ENCODE measurements at places on chromosomes 6 and 20.

DNA sequence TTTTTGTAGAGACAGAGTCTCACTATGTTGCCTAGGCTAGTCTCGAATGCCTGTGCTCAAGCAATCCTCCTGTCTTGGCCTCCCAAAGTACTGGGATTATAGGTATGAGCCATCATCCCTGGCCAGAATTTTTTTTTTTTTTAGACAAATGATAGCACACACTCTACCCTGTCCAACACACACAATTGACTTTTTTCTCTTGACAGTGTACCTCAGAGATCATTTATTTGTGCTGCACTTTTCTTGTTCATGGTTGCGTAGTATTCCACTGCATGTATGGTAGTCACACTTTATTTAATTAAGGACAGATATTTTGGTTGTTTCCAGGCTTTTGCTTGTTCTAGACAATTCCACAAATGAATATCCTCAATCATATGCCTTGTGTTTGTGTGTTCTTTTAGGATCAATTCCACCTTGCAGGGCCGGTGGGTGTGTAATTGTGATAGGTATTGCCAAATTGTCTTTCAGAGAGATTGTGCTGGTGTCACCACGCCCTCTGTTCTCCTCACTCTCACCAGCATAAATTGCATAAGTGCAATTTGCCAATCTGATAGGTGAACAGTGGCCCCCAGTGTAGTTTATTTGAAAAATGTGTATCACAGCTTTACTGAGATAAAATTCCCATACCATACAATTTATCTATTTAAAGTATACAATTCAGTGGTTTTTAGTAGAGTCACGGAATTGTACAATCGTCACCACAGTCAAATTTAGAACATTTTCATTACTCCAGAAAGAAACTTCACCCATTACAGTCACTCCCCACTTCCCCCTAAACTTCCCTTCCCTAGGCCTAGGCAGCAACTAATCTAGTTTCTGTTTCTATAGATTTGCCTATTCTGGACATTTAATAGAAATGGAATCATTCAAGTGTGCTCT is 20.1 kb downstream of the SRC start:
- DNase-seq, result no peak

GRCh38 chr6:163412801-163413344 is 1.6 kb upstream of the QKI start:
- DNase-seq, result no peak

DNA sequence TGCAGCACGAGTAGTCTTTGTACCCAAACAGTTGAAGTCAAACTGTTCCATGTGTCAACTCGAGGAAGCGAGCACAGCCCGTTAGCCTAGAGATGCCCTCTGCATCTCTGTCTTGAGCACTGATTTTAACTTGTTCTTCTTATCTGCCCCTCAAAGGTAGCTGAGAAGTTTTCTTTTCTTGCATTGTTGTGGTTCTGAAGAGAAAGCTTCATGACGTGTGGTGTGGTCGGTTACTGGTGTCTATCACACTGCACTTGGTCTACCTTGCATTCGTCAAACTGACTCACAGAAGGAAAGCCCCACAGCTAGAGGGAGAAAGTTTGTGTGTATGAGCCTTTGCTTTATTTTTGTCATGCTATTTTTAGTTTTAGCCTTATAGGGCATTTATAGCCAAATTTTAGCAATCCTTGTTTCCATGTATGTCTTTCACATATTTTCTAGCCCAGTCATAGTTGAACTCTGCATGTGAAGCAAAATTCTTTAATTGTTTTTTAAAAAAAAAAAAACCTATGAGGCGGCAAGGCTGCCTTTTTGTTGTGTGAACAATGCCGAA is 115.1 kb downstream of the JAG1 start:
- DNase-seq, result no peak

DNA sequence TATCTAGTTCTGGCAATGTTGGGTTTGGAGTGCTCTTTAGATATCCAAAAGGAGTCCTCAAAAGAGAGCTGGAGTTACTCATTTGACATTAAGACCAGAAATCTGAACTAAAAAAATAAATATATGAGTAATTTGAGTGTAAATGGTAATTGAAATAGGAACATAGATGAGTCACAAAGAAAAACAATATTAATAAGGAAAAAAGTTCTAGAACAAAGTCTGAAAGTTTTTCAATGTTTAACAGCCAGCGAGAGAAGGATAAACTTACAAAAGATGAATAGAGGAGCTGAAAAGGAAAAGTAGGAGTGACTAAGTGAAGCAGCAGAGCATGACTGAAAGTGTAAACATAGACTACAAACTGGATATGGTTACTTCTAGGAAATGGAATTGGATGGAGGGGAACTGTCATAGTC is 46.8 kb downstream of the EPM2A start:
- no peak for DNase-seq

- no peak for DNase-seq
Measured at GRCh38 chr6:122736616-122737015, 42.9 kb upstream of the FABP7 start.

- no peak for DNase-seq
Measured at GRCh38 chr6:49635480-49635879, 1.2 kb downstream of the RHAG start.

GRCh38 chr6:166907373-166907841 is 48.9 kb downstream of the RNASET2 start:
- no peak for DNase-seq

DNA sequence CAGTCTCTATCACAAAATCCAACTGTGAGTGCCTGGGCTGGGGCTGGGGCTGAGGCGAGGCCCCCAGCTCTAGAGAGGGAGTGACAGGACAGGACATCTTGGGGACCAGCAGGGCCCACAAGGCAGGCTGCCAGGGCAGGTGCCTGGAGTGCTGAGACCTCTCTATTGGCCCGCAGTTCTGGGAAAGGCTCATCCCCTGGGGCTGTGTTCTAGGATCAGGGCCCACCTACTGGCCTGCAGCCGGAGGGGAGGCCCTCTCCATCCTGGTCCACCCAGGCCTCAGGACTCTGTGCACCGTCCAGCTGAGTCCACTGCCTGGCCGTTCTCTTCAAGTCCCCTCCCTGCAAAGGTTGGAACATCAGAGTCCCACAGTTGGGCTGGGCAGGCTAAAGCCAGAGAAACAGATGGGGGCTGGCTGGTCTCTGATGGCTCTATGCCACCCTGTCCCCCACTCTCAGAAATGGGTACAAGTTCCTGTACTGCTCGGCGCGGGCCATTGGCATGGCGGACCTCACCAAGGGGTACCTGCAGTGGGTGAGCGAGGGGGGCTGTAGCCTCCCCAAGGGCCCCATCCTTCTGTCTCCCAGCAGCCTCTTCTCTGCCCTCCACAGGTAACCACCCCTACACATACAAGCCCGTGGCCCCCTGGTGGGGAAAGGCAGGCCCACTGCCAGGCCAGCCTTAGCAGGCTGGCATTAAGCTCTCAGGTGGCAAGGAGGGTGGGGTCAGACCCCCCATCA is 9.0 kb downstream of the EMILIN3 start:
- no peak for DNase-seq

DNA sequence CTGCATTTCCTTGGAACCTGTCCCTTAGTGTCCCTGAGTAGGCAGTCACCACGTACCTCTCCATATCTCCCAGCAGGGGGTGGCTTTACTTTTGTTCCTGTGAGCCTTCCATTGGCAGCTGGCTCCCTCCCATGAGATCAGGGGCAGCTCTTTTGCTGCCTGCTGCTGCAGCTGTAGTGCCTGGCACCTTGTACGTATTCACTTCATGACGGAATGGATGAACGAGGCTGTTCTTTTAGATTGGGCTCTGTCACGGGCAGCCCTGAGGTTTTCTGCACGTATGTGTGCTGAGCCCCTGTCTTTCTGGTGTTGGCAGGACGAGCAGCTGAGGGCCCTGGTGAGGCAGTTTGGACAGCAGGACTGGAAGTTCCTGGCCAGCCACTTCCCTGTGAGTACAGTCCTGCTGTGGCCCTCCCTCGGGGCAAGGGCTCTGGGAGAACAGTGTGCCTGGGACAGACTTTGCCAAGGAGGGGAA is 14.6 kb downstream of the MYBL2 start:
- DNase-seq, result no peak

- DNase-seq, result no peak
Measured at GRCh38 chr6:815348-815738, 122.4 kb upstream of the EXOC2 start.

DNA sequence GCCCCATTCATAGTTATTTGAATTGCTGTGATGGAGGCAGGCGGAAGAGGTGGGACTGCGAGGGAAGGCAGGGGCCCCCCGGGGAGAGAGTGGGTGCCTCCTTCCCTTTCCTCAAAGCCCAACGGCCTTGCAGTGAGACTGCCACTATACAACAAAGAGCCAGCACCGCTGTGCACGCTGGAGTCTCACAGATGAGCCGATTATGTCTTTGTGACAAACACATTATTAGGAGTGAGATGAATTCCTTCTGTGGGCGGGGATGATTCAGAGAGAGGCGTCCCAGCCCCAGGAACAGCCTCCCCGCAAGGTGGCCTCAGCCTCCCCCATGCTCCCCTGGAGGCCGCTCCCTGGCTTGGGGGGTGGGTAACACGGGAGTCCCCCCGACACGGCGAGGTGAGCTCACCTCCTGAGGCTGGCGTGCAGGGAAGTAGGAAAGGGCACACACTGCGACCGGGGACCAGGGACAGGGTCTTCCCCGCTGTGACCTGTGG is 26.7 kb downstream of the NTSR1 start:
- no peak for DNase-seq

DNA sequence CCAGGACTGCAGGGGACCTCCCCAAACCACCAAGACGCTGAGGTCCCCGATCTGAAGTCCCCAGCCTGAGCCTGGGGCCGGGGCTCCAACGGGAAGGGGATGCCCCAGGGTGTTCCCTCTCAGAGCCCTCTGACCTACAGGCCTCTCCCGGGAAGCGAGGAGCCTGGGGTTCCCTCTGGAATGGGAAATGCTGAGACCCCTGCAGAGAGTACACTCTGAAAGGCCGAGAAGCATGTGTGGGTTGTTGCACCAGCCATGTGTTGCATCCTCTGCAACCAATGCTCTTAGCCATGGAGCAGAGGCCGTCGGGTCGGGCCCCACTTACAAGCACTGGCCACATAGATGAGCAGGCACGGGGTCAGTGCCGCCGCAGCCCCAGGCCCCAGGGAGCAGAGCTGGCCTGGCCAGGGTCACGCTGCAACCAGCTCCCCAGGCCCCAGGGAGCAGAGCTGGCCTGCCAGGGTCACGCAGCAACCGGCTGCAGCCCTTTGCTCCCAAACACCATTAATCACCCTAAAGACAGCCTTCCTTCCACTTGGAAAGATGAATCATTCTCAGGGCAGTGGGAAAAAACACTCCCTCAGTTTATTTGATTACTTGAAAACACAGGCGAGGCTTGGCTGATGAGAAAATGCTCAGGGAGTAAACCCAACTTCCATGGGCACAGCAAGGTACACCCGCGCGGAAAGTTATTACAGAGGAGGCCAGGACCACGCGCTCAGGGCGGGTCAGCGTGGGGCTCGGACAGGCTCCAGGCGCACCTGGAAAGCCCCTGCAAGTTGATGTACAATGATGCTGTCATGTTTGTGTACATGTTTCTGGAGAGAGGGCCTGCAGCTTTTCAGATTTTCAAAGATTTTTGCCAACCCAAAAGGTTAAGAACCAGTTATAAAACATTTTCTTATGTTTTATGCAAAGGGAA is 78.0 kb upstream of the AFDN start:
- no peak for DNase-seq

DNA sequence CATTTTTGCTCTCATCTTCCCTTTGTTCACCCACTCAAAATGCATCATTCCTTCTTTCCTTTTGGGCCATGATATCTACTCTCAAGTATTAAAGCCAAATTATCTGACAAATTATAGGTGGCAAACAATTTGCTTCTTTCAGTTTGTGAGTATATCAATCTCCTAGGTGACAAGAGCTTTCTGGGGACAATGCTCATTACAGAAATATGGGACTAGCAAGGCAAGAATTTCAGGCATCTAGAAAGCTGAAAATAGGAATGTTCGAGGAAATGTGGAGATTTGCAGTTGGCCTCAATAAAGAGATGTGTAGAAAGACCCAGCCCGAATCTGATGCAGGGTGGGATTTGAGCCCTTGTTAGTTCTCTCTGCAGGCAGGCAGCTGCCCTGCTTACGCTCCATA is 71.8 kb downstream of the ALDH8A1 start:
- no peak for DNase-seq

DNA sequence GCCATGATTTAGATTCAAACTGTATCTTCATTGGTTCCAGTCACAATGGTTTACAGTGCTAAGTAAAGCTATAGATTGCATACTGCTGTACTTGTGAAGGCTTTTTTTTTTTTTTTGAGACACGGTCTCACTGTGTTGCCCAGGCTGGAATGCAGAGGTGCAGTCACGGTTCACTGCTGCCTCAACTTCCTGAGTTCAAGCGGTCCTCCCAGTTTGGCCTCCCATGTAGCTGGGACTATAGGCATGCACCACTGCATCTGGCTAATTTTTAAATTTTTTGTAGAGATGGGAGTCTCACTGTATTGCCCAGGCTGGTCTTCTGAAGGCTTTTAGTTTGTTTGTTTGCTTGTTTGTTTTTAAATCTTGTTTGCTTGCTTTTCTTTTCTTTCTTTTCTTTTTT is 24.9 kb downstream of the ITCH start:
- no peak for DNase-seq
